ENCODE measurements at places on chromosomes 13 and 19.
A peak's percentile ranks its signal among the peaks of the same experiment; 100 is the strongest.

- no peak overlapping the region for H3K4me3 ChIP-seq
- no peaks in the 10 kb centered on the region for H3K4me1 ChIP-seq
- H3K36me3 ChIP-seq, result no peaks in the 10 kb centered on the region
- no peak for DNase-seq
- no peaks in the 10 kb centered on the region for H3K27me3 ChIP-seq
Observed at GRCh38 chr13:71242201-71242600, 624.8 kb downstream of the DACH1 start.

GRCh38 chr13:80168089-80168850, 172.7 kb downstream of the SPRY2 start:
- DNase-seq, result no peak
- no peak overlapping the region for H3K27ac ChIP-seq
- H3K27me3 ChIP-seq, result no peaks in the 10 kb centered on the region
- H3K4me1 ChIP-seq, result no peaks in the 10 kb centered on the region
- H3K4me3 ChIP-seq, result no peak overlapping the region

DNA sequence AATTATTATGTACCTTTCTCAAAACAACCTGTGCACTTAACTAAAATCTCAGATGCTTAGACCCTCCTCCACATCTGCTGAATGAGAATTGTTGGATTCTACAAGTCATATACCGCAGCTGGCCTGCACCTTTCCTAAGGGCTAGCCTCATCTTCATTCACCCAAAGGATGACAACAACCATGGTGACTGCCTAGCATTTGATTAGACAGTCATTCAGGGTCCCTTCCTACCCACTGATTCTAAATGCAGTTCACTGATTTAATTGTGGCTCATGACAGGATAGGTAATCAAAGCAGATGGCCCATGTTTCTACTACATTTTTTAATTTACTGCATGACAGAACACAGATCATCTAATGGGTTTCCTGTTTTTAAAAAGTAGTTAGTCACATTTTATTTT, 551.9 kb upstream of the SLC10A2 start:
- no peaks in the 10 kb centered on the region for H3K4me1 ChIP-seq
- no peak overlapping the region for H3K27ac ChIP-seq
- DNase-seq, result no peak

- no peaks in the 10 kb centered on the region for H3K4me1 ChIP-seq
- DNase-seq, result no peak
- H3K36me3 ChIP-seq, result no peaks in the 10 kb centered on the region
- H3K27me3 ChIP-seq, result no peaks in the 10 kb centered on the region
- H3K27ac ChIP-seq, result no peak overlapping the region
Observed at GRCh38 chr13:107743526-107743925, 471.8 kb downstream of the LIG4 start.

GRCh38 chr19:2619076-2619475, 83.4 kb downstream of the GNG7 start:
- no peak for DNase-seq
- H3K36me3 ChIP-seq, result no peaks in the 10 kb centered on the region
- peak overlapping the region; percentile 78 for H3K27ac ChIP-seq
- peak overlapping the region; percentile 67 for H3K4me3 ChIP-seq
